ENCODE measurements at places on chromosomes 1 and 21.

DNA sequence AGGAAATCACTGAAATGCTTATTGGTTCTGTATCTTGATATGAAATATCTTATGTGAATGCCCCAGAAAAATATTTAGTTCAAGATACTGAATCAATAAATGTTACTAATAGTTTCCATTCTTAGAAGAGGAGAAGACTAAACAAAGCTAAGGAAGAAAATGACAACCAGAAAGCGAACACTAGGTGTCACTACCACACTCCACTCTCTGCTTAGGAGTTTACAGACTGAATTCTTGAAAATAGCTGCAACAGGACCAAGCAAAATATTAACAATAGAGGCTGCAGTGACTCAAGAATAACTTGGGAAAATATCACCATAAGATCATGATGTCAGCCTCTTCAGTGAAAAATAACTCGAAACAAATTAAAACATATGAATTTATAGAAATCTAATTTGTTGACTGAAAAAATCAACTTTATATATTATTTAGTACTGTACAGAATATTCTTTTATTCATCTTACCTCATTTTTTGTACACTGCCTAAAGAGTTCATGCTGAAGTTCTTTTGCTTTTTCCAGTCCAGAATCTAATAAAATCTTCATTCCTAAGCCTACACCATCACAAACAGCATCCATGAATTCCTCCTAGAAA lies 61.6 kb downstream of the KIF14 start:
- DNase-seq: no peak

DNA sequence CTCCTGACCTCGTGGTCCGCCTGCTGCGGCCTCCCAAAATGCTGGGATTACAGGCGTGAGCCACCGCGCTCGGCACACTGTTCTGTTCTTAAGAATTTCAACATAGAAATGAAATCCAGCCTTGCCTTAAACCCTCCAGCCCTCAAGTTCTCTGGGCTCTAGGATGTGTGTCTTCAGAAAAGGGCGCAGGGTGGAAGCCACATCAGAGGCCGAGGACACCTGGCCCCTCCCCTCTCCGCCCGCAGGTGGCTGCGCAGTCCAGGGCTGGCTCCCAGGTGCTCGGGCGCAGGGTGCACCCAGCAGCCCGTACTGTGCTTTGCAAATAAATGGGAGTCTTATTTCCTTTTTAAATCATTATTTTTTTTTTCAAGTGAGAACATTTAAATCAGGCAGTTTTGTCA lies 2.0 kb upstream of the C1orf174 start:
- DNase-seq: no peak

- DNase-seq: peak; percentile 19
These were observed 2.5 kb upstream of the JUN start for GRCh38 chr1:58786184-58786926.

DNA sequence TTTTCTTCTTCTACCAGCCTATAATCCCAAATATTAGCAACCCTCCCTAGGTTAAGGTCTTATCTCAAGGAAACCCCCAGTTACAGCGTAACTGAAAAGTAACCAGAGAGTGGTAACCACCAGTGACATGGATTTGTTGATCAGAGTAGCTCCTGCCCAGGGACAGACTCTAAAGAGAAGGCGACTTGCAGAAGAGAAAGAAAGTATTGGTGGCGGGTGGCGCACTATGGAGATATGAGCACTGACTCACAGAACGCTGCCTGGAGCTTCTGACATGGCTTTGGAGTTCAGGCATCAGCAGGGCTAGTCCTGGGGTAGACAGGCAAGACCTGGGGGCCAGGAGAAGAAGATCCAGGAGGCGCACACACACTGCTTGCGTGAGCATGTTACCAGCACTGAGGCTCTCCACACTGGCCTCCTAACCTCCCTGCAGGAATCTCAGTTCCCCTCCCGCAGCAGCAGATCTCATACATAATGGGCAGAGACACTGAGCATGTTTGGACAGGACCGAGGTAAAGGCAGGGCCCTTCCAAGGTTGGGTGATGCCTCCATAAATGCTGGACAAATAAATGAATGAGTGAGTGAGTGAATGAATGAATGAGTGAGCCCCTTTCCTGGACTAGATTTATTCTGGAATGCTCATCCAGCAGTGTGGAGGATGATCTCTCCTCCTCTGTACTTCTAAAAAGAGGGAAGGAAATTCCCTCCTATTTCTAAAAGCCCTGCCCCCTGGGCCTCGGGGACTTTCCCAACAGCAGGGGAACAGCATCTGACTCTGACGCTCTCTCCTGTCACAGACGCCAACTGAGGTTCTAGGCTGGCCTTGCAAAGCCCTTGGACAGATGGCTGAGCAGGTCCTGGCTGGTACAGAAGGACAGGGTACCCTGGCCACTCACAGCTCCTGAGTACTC lies 175.5 kb downstream of the CLIC6 start:
- no peak for DNase-seq

- DNase-seq: no peak
These were observed 40.2 kb downstream of the HMCN1 start for GRCh38 chr1:185774394-185774793.

Measured in right lung (tissue), 10 donors.